Thoracic aorta (tissue), 2 donors: ENCODE measurements at places on chromosomes 2 and 18. TPM values are rescaled to one million over a fixed set of nuclear protein-coding genes. Genes with fewer than 3 reads are reported as not detected.

The ZAP70 gene
- total RNA-seq, result 3.4 TPM

- no peak for DNase-seq
Measured at GRCh38 chr2:77484026-77484425, 38.1 kb downstream of the LRRTM4 start.

The SERPINB8 gene
- 10.3 TPM for total RNA-seq

GRCh38 chr2:72572501-72572900, 253.3 kb downstream of the EXOC6B start:
- no peak for DNase-seq

- DNase-seq, result peak; percentile 28
Measured at GRCh38 chr2:8003462-8004075, 678.3 kb upstream of the ID2 start.

- no peak for DNase-seq
Measured at GRCh38 chr2:177474998-177475397, 82.4 kb downstream of the AGPS start.

DNA sequence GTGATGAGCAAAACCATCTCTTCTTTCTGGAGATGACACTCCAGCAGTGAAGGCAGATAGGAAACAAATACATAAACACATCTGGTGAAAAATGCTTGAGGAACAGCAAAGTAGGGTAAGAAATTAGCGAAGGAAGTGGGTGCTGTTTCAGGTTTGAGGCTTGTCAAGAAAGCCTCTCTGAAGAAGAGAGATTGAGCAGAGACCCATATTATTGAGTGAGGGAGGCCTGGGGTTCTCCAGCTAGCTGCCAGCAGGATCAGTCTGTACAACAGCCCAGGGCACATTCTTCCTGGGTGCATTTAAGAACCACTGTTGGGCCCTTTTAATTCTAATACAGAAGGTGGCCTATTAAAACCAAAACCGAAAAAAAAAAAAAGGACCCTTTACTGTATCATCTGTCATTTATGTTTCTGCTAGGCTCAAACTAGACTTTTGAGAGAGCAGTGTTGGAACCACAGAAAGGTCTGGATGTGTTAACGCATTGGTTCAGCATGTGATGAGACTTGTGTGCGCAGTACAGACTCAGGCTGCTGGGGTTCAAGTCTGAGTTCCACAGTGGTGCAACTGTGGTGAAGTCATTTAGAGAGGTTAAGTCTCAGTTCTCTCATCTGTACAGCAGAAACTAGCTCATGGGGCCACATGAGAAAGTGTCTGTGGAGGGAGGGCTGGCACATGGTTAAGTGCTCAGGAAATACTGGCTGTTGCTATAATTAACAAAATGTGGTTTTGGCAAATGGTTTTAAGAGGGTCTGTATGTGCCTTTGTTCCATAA, 28.9 kb downstream of the MGAT5 start:
- no peak for DNase-seq

The CHRNG gene
- not detected for total RNA-seq

- DNase-seq, result no peak
Measured at GRCh38 chr2:70115646-70116442, 28.6 kb downstream of the PCBP1 start.

- DNase-seq, result no peak
Measured at GRCh38 chr18:13452871-13453680, 234.5 kb downstream of the LDLRAD4 start.

GRCh38 chr2:8541223-8541622, 140.6 kb upstream of the ID2 start:
- DNase-seq, result no peak

- DNase-seq, result no peak
Measured at GRCh38 chr2:152718909-152719645, 657 bp downstream of the ARL6IP6 start.

DNA sequence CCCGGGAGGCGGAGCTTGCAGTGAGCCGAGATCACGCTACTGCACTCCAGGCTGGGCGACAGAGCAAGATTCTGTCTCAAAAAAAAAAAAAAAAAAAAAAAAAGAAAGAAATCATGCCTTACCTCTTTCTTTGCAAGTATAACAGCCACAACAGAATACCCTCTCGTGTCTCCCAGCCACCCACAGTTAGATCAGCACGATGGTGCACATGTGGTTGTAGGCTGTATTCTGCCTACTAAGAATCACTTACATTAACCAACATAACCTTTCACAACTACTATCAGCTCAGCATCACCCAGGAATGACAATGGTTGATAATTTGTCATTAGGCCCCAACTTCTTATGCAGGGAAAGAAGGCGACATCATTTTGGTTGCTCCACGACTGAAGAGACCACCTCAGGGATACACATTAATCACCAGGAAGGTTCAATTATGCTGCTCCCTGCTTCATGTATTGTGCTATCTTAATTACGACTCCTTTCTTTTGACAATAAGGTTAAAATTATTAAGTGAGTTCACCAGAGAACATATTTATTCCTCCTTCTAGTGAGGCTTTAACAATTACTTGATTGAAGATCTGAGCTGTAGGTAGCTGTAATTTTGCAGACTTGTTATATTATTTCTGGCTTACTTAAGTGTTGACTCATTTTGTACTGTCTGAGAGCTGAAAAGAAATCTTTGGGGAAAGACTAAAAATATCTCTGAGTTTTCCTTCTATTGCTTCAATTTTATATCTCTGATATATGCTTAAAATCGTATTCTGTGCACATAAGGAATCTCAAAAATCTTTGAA, 120.1 kb downstream of the LRP1B start:
- DNase-seq, result no peak

- DNase-seq, result peak; percentile 51
Measured at GRCh38 chr2:216683846-216684245, 11.5 kb downstream of the IGFBP5 start.
